ENCODE measurements at places on chromosomes 6 and 20.

DNA sequence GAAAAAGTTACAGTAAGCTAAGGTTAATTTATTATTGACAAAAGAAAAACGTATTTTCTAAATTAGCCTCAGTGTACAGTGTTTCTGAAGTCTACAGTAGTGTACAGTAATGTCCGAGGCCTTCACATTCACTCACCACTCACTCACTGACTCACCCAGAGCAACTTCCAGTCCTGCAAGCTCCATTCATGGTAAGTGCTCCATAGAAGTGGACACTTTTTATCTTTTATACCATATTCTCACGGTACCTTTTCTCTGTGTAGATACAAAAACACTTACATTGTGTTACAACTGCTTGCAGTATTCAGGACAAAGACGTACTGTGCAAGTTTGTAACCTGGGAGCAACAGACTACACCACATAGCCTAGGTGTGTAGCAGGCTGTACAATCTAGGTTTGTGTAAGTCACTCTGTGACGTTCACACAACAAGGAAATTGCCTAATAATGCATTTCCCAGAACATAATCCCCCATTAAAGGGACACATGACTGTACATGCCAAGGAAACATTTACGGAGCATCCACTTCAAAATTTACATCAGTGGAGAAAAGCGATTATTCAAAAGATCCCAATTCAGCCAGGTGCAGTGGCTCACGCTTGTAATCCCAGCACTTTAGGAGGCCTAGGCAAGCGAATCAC lies 133.4 kb downstream of the BANF2 start:
- DNase-seq, result no peak

DNA sequence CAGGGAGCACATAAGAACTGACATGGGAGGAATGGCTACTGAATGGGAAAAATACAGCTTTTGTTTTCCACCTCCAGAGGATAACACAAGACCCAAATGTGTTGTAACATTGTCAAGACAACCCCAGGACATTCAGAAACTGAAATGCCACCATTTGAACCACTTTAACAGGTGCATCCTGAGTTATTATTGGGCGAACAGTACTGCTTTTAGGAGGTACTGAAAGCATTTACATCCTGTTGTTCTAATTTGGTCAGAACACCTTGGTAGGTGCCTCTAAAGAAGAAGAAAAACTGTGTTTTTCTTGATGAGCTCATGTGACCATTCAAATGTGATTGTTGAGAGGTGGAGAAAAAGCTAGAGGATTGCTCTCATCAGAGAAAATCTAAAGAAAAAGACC lies 6.4 kb upstream of the TXNDC5 start:
- DNase-seq, result no peak

DNA sequence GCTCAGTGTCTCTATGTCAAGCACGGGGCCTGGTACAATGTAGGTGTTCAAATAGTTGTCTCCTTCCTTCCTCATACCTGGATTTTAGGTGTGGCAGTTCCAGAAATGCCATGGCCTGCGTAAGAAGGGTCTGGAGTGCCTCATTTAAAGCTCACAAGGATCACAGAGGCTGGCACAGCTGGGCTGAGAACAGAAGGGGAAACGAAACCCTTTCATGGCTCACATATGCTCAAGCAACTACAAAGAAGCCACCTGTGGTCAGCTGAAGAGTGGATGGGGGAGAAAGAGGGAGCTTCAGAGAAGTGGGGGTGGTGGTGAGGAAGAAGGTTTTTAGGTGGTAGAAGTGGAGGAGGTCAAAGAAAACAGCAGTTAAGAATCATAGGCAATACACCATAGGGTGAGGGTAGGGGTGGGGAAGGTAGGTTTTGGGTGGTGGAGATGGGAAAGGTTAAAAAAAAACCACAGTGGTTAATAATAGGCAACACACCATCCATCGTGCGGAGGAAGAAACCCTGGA lies 17.0 kb upstream of the TOP1 start:
- DNase-seq, result no peak

DNA sequence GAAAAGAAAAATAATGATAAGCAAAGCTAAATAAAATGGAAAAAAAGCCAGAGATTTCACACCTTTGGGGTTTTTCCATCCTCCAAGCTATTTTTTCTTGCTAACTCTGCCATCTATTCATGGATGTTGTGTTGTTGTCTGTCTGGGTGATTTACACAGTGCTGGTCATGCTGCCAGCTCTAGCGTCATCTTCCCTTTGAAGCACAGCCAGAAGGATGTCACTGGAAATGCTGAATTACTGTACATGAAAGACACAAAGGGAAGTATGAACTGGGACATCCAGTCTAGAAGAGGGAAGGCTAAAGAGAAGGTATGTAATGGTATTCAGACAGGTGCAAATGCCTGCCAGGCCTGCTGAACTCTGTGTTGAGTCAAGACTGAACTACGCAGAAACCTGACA lies 241.9 kb upstream of the STXBP5 start:
- no peak for DNase-seq

DNA sequence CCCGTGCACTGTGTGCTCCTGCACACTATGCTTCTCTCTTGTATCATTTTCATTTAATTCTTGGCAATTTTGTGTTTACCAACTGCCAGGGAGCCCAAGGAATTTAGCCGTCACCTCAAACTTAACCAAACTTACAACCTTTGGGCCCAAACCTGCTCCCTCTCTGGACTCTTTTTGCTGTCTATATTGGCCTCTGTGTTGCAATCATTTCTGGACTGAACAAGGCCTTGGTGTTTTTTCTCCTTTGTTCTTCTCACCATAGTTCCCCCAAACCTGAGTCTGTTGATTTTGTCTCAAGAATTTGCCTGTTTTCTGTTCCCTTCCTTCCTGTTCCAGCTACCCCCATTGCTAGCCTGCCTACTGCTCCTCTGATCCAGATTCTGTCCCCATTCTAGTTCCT lies 19.2 kb downstream of the DCBLD1 start:
- DNase-seq, result no peak

- DNase-seq, result peak; percentile 94
Observed at GRCh38 chr6:62285612-62286469, at the start of gene KHDRBS2. TSS of gene KHDRBS2 (minus strand) at chr6:62286225.

DNA sequence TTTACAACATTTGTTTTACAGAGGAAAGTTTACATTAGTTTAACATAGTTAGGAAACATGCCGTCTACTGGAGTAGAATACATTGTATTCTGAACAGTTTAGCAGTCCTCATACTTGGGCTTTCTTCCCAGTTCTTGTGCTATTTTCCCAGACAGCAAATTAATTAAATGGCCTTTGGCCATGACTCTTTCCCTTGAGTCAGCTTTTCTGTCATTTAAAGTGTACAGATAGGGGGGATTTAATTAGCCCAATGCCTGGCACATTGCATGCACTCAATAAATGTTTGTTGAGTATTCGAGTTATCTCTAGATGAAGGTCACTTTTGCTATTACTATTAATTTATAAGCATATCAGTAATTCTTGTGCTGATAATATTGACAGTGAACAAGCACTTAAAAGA lies 1.6 kb downstream of the TMEM244 start:
- DNase-seq, result no peak

GRCh38 chr20:64077541-64077875 lies 1.8 kb downstream of the RGS19 start:
- DNase-seq, result no peak

DNA sequence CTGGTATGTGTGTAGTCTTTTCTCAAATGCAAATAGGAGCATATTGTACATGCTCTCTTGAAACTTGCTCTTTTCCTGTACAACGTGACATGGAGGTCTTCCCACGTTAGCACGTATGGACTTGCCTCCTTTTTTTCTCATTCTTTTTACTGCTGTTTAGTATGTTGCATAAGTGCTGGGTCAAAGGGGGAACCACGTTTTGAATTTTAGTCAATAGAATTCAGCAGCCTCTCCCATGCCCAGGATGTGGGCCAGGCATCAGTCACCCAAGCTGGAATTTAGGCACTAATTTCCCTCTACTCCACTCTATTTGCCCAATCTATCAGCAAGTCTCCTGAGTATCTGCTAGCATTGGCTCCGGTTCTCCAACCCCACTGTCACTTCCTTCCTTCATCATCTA lies 41.5 kb upstream of the RNF24 start:
- DNase-seq, result no peak

DNA sequence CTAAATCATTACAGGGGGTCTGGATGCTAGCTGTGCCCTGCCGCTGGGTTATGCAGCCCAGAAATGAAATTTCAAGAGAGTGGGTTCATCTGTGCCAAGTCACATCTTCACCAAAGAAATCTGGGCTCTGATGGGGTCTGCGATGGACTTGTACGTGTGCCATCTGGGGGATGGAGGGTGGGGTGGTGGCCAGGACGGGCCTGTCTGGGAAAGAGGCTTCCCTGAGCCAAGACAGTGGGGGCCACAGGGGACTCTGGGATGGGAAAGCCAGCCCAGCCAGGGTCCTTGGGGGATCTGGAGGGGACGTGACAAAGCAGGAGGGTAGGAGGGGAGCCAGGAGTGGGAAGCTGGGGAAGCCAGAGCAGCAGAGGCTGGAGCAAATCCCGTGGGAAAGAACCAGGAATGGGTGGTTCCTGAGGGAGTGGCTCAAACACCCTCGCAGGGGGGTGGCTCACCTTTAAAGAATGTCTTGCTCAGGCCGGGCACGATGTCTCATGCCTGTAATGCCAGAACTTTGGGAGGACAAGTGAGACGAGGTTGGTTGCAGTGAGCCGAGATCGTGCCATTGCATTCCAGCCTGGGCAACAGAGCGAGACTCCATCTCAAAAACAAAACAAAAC lies 36.3 kb upstream of the SULF2 start:
- no peak for DNase-seq

Data from hematopoietic multipotent progenitor cell treated with erythropoietin and hydrocortisone succinate and interleukin-3 and kit ligand, for 4 days (in vitro differentiated cells).